ENCODE measurements at places on chromosomes 11 and 22.

GRCh38 chr11:30453705-30454104, 130.8 kb downstream of the ARL14EP start:
- DNase-seq = no peak

DNA sequence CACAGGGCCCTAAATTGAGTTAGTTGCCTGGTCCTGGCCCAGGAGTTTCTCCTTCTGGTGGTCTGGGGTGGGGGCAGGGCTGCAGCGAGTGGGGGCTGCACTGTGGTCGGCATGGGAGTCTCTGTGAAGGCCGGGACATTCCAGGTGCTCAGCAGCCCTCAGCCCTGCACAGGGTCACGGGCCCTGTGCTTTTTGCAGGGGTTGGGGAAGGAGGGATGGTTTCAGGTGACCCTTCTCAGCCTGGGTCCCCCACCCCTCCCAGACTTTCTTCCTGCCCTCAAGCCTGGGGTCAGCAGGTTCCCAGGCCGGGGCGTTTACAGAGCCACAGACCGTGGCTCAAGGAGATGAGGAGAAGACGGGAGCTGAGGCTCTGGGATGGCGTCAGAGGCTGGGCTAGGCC, 7.8 kb downstream of the EMID1 start:
- DNase-seq = no peak

DNA sequence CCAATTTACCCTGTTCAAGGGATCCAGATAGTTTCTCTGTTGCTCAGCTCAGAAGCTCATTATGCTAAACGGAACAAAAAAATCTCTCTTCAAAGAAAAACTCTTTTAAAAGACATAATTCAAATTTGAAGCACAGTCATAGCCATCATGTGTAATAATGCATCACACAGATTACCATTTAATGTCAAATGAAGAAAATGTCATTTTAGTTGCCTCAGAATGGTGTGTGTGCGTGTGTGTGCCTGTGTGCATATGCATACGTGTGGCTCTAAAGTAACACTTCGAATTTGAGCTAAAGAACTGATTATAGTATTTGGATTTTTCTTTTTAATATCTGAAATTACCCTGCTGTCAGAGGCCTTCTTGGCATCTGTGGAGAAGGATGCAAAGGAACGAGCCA, 9.9 kb downstream of the TTC12 start:
- no peak for DNase-seq

- peak; percentile 79 for DNase-seq
Measured at GRCh38 chr11:2428322-2428795, 16.0 kb downstream of the TRPM5 start.

DNA sequence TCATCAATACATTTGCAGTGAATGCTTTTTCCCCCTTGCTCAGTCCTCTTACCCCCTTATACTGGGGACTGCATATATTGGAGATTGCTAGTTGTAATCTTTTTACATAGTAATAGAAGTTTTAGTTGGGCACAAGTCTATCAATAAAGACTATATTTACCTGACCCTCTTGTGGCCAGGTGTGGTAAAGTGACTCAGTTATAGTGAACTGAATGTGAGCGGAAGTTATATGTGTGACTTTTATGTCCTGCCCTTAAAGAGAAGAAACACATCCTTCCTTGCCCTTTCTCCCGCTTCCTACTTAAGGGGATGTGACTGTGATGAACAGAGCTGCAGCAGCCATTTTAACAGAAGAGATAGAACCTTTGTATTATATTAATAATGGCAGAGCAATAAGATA, 362.0 kb downstream of the METTL15 start:
- no peak for DNase-seq

DNA sequence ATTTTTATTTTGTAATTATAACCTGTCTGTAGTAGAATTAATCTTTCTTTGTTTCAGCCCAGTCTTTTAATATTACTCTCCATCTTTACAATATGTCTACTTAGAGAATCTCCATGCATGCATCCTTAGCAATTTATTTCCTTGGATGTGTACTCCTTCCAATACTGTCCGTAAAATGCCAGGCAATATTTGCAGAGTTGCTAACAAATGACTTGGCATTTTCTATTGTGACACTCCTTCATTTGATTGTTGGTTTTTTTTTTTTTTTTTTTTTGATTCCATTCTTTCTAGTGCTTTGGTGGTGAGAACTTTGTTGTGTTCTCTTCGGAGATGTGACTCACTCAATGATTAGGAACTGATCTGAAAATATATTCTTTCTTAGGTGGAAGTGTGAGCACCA, 220.3 kb downstream of the CNTN5 start:
- no peak for DNase-seq

- no peak for DNase-seq
Measured at GRCh38 chr11:47327949-47328348, 24.6 kb downstream of the MYBPC3 start.

- peak; percentile 8 for DNase-seq
Measured at GRCh38 chr11:62402226-62402959, 16.4 kb upstream of the SCGB1A1 start.

DNA sequence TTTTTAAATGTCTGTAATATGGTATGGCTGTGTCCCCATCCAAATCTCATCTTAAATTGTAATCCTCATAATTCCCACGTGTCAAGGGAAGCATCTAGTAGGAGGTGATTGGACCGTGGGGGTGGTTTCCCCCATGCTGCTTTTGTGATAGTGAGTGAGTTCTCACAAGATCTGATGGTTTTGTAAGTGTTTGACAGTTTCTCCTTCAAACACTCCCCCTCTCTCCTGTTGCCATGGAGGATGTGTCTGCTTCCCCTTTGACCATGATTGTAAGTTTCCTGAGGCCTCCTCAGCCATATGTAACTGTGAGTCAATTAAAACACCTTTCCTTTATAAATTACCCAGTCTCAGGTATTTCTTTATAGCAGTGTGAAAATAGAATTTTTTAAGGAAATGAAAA, 31.1 kb upstream of the CD44 start:
- no peak for DNase-seq

GRCh38 chr22:45246060-45246985, 5.6 kb upstream of the KIAA0930 start:
- no peak for DNase-seq
